ENCODE measurements at places on chromosomes 6 and 20.

DNA sequence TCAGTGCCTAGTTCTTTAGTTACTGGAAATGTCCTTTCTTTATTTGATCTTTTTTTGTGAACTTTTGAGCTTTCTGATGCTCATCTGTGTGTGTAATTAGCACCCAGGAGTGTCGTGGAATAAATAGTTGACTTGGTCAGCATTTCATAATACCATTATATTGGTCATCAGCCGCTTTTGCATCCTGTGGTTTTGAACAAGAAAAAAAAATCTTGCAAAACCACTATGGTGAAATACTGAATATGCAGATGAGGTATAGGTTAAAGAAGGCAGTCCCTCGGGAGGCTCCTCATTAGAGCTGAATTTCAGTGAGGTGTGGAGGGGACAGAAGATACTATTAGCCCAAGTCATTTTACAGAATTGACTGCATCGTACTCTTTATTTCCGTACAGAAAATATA, 90.1 kb downstream of the FOXO3 start:
- DNase-seq = no peak

DNA sequence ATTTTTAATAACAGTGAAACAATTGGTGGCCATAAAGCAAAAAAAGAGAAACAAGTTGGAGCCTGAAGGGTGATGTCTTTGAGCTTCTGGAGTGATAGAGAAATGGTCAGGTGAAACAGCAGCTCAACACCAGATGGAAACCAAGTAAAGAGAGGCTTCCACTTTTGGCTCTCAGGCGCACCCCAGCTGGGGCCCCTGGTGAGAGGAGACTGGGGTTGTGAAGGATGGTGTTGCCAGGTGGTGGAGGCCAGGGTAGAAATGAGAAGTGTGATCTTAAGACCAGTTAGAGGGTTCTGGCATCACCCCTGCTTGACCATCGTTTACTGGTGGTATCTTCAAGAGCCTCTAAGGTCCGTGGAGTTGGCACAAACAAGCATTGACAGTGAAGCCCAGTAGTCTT, 126.0 kb upstream of the AKIRIN2 start:
- peak; percentile 14 for DNase-seq

DNA sequence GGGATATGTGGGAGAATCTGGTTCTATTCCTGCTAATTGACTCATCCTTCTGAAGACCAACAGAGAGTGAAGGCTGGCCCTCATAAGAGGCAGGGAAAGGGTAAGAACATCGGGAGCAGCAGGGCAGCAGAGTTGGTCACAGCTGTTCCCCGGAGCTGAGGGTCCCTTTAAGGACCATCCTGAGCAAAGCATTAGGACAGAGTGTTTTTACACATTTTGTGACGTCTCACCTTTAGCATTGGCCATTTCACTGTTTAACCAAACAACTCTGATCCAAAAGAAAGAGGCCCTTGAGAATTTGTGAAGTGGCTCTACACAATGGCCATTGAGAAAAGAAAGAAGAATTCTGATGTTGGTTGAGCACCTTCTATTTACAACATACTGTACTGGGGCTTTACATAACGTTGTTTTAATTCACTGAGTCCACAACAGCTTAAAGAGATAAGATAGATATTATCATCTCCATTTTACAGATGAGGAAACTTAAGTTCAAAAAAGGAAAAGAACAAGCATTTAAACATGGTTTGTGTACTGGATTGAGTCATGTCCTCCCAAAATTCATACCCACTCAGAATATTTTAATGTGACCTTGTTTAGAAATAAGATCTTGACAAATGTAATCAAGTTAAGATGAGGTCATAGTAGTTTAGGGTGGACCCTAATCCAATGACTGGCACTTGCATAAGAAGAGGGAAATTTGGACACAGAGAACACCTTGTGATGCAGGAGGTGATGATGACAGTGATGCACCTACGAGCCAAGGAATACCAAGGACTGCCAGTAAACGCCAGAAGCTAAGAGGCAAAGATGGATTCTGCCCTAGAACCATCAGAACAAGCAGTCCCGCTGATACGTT, 62.0 kb downstream of the VGLL2 start:
- DNase-seq = no peak

GRCh38 chr6:57207141-57207540, 15.0 kb downstream of the RAB23 start:
- DNase-seq = no peak

DNA sequence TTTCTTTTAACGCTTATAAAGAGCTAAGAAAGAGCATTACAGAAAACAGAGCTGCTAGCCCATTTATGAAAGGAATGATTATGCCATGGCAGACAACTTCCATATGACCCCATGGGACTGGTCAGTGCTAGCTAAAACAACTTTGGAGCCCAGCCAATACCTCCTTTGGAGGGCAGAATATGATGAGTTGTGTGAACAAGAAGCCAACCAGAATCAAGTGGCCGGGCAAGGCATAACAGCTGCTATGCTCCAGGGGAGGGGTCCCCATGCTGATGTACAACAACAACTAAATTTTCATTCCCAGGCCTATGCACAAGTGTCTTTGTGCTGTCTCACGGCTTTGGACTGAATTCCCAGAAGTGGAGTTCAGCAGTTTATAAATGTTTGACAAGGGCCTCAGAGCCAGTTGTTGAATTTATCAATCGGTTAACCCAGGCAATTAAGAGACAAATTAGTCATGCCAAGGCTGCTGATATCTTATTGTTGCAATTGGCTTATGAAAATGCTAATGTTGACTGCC, 65.0 kb upstream of the ASCC3 start:
- DNase-seq = no peak

GRCh38 chr20:38255393-38255792, 5.1 kb downstream of the KIAA1755 start:
- DNase-seq = no peak

- DNase-seq = no peak
Observed at GRCh38 chr20:38217791-38218565, 42.6 kb downstream of the KIAA1755 start.

DNA sequence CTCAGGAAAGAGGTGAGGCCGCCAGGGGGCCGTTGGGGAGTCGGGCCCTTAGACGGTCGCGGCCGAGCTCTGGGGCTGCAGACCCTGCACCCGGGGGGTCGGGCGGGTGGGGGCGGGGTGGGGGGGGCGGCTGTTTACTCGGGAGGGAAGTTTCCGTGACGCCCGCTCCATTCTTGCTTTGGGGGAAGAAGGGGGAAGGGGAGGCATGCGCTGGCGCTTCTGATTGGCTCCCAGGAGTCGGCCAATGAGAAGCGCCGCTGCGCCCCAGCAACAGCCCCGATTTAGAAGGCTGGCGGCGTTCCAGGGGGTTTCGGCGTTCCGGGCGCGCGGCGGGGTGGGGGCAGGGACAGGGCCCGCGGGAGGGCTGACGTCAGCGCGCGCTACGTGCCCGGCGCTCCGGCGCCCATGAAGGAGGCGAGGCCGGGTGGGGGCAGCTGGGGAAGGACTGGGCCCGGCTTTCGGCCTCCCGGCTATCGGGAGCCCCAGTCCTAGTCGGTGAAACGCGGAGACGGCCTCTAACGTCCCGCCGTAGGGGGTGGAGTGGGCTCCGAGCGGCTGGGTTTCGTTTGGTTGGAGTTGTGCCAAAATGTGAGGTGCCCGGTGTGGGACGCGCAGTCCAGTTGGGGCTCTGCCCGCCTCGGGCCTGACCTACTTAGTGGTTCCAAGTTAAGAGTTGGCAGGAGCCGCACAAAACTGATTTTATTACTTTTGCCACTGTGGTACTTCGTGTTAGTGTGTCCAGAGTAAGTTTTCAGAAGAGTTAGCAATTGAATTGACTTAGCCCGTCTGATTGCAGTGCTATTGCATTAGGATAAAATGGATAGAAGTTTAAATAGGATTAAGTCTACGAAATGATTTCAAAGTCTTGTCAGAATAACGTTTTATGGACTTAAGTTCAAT, 1.1 kb downstream of the PNRC1 start:
- peak; percentile 94 for DNase-seq

DNA sequence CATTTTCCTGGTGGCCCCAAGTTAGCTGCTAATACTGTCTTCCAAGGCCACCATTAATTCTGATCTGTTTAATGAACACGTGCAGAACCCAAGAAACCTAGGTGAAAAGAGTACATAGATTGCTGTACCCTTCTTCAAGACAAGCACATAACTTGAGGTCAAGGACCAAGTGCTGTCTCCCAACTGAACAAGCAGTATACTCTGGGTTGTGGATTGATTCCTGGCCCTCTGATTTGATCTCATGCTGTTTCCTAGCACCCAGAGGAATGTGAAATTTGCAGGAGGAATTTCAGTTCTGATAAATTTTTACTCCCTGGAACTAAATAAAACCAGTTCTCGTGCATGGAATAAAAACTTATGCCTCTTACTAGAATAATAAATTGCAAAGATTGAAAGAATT, 75.6 kb downstream of the MTFR2 start:
- DNase-seq = no peak

DNA sequence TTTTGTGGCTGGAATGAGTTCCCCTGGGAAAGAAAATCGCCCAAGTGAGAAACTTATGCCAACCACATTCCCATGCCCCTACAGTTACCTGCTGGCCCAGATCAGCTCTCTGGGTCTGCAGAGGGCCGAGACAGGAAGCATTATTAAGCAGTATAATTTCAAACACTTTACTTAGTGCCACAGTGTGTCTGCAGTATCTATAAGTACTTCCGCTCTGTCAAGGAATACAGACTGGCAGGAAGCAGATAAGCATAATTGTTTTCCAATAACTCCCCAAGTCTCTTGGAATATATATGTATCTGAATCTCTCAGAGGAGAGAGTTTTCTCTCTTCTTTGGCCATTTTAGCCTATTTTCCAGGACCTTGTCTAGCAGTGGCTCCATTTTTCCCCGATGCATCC, 24.9 kb downstream of the SAYSD1 start:
- no peak for DNase-seq
